Stimulated activated CD4-positive, alpha-beta T cell treated with anti-CD3 and anti-CD28 coated beads, Interleukin-1b, Interleukin-23, amount 100 ng/mL, for 24 hours (primary cell): ENCODE measurements at places on chromosomes 12 and 14.

DNA sequence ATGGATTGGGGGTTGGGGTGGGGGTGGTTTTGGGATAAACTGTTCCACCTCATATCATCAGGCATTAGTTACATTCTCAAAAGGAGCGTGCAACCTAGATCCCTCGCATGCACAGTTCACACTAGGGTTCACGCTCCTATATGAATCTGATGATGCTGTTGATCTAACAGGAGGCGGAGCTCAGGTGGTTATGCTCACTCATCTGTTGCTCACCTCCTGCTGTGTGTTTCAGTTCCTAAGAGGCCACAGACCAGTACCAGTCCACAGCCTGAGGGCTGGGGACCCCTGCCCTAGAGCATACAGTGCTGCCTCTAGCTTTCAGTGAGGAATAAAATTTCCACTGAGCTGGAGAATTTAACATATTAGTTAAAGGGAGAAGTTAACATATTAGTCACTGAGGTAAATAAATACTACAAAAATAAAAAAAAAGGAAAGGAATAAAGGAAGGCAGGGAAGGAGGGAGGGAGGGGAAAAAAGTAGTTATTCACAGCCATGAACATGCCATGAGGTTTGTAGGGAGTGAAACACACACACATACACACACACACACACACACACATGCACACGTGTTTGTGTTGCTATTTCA is 612.7 kb upstream of the TBX3 start:
- DNase-seq: no peak

GRCh38 chr12:57621497-57622292 is 10.5 kb downstream of the ARHGEF25 start:
- no peak for DNase-seq

DNA sequence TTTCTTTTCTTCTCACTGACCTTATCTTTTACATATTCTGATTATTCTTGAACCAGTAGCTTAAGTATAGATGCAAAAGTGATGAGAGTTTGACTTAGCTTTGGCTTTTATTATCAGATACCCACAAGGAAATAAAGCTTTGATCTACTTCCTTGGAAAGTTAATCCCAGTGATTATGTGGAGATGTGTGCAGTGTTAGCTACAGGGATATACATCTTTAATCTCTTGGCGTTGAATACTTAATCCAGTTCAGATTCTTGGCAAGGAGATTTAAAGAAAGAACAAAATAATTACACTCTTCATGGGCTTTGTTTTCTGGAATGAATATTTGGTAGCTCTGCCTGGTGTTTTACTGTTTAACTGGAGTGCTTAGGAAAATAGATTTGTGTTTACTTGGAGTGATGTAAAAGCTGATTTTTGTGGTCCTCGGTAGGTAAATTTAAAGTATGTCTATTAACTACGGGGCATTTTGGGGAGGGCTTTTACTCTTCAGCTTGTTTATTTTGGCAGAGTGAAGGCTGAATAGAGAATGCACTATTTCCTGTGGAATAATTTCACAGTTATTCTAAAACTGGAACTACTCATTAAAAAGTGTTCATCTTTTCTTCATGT is 150.1 kb upstream of the LRIG3 start:
- no peak for DNase-seq

GRCh38 chr14:30988509-30988908 is 36.9 kb upstream of the AP4S1 start:
- no peak for DNase-seq

GRCh38 chr14:36975834-36976233 is 196.6 kb downstream of the SLC25A21 start:
- no peak for DNase-seq

- no peak for DNase-seq
Observed at GRCh38 chr14:41662780-41663472, 56.2 kb downstream of the LRFN5 start.

DNA sequence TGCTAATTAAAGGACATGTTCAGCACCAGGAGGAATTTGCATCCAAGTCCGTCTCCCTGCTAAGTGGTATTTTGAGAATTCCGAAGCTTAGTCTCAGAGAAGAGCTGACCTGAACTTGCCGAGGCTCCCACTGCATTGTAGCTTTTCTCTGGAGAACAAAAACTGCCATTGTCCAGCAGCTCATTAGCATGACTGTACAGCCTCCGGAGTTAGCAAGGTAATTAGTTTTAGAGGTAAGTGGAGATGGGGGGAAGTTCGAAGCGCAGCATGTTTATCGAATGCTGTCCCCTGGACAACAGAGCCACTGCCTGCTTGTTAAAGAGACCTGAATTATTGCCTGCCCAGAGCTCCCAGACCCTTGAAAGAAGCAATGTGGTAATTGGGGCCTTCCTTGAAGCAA is 160.3 kb upstream of the PELI2 start:
- no peak for DNase-seq

DNA sequence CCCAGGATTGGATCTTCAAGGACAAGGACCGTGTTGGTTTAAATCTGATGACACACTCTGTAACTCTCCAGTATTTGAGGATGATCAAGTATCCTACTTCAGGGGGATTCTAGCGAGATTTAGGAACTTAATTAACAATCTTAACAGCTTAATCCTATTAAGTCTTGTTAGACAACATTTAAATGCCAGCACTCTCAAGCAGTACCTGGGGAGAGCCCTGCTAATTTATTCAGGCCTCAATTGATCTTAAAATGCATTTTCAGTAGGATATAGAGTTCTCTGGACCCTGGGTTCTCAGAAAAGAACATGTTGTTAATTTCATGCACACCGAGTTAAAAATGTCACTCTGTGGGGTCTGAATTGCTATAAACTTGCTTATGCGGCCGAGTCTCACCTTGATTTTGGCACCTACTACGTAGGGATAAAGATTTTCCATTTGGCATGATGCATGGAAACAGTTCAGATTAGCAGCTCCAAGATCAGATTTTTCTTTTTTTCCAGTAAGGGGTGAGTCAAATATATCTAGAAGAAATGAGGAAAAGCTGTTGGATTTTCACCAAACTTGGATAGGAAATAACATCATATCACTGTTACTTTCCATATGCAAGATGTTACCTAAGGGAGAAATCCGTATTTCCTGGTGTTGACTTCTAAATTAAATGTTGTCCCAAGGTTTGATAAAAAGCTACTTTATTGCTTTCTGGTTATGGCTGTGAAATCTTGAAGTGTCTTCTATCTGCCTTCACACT is 76.1 kb downstream of the SLC24A4 start:
- DNase-seq: no peak

GRCh38 chr12:47192051-47192450 is 112.3 kb upstream of the AMIGO2 start:
- no peak for DNase-seq

DNA sequence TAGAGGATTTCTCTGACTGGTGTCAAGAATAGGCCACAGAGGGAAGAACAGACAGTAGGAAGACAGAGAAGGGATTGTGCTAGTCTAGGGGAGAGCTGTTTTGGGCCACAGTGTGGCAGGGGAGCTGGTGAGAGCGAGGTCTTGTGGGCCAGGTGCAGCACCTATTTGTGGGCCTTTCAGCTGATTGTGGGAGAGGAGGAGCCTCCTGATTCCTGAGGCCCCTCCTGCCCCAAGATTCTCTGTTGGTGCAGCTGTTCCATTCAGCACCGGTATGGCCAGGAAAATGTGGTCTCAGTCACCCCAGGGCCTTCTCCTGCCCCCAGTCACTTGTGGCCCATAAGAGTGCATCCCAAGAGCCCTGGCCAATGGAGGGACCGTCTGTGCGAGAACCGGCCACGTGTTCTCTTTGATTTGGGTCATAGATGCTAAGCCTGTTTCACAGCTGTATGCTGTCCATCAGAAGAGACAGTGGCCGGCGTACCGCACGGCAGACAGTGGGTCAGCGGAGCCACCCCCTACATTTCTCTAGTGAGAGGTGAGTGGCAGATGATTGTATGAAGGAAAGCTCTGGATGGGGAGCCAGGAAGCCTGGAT is 27.7 kb downstream of the TPCN1 start:
- DNase-seq: no peak

GRCh38 chr12:31280183-31280582 is 45.8 kb downstream of the SINHCAF start:
- DNase-seq: no peak

DNA sequence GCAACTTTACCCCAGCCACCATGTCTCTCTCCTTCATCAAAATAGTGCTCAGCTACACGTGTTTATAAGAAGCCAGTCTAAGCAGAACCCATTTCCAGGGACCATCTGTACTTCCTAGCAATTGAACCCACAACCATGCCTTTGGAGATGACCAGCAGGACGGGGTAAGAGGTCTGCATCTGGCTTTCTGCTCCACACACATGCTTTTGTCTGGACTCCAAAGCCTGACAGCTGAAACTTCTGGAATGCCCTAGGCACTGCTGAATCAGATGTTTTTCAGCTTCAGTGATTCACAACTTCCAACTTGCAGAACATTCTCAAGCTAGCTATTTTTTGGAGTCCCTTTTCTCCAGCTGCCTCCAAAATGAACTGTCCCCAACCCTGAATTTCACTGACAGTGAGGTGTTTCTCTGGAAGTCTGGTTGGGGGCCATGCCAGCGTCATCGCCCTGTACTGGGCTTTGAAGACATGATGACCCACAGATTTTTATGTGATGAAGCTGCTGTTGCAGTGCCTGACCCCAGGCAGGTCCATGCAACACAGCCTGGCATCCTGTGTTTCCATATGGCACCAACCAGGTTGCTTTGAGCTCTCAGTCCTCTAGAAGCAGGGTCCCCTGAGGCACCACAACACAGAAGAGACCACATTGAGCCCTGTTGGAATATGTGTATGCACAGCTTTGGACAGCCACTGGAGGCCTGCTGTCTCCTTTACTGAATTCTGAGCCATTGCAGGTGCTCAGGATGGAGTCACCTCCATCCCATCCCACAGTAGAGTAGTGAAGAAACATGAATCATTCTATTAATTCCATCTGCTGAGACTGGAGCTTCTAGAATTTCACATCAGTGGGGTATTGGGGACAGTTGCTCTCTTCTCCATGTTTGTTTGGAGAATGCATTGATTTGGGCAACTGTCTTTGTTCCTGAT is 80.2 kb downstream of the NUAK1 start:
- DNase-seq: no peak

DNA sequence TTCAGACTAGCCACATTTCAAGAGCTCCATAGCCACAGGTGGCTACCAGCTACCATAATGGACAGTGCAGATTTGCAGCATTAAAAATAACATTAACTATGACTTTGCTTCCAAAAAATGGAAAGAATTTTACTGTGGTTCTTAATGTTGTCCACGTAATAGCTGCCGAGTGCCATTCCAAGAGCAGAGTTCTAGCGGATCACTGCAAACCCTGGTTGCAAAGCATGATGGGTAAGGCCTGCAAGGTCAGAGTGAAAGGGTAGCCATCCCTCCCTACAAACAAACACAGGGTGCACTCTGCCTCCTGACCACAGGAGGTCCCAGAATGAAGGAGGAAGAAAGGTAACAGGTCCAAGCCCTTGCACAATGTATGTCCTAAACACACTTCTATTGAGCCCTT is 157.6 kb downstream of the DPF3 start:
- no peak for DNase-seq

DNA sequence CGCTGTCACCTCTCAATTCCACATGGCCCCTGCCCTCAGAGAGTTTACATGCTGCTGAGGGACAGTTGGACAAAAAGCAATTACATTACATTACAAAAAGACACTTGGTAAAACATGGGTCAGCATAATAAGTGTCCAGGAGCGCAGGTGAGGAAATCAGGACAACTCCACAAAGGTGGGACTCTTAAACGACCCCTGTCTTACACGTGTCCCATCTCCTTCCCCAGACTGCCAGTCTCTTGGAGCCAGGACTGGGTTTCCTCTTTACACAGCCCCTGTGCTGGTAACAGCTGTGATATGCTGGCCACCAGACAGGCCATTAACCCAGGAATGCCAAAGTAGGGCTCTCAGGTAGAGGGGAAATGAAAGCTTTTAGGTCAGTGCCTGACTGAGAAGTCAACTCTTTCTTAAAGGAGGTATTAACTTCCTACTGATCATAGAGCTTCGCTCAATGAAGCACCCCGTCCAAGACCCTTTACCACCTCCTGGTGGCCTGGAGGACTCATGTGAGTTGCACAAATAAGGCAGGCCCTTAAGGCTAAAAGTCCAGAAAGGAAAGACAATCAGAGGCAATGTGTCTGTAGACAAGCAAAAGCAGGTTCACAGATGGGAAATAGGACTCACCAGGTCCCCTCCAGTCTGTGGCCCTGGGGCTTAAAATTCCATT is 55.5 kb downstream of the ANO2 start:
- DNase-seq: no peak

DNA sequence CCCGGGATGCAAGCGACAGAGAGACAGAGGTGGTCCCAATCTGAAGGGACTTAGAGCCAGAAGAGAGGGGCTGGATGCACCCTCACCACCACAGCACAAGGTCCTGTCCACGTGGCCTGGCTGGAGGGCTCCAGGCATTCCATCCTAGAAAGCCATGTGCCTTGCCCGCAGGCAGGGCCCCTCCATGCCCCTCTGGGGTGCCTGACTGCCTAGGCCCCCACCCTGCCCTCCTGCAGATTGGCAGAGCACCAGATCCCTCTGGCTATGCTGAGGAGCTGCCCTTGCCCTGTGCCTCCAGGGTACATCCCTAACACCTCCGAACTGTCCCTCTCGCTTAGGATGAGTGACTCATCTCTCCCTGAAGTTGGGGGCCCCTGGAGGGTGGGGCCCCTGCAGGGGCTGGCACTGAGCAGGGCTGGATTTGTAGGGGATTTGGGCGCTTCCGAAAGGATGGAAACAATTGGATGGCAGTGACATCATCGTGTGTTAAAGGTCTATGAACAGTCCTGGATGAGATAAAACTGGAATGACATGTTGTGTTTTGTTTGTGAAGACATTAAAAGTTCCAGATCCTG is 50.9 kb downstream of the CHGA start:
- no peak for DNase-seq

DNA sequence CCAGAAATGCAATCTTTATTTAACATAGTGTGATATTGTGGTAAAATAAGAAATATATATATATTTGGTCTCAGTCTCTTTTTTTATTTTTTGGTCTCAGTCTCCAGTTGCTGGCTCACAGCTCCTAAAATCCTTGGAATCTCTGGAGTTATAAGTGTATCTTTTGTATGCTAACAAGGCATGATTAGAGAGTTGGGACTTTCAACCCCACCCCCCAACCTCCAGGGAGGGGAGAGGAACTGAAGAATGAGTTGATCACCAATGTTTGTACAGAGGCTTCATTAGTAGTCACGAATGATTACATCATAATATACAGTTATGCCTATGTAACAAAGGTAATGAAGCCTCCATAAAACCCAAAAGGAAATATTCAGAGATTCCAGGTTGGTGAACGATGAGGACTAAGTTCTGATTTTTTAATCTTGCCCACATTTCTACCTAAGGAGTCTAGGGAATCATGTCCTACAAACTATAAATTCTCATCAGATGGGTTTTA is 22.8 kb upstream of the LALBA start:
- no peak for DNase-seq

GRCh38 chr14:23729720-23730387 is 93.7 kb downstream of the DHRS2 start:
- no peak for DNase-seq
